ENCODE measurements at places on chromosomes 2 and 18. TPM values are rescaled to one million over a fixed set of nuclear protein-coding genes. Genes with fewer than 3 reads are reported as not detected.

LDLRAD4 gene
- polyA plus RNA-seq = 33.1 TPM

SULT1C3 gene
- polyA plus RNA-seq = not detected

HRH4 gene
- 0.29 TPM for polyA plus RNA-seq

KATNAL2 gene
- 6.3 TPM for polyA plus RNA-seq

ADAM23 gene
- 50.5 TPM for polyA plus RNA-seq

ARL6IP6 gene
- polyA plus RNA-seq = 39.9 TPM

LRRC30 gene
- polyA plus RNA-seq = not detected

TRAK2 gene
- polyA plus RNA-seq = 23.9 TPM

CPO gene
- 0.53 TPM for polyA plus RNA-seq

AFTPH gene
- 48.3 TPM for polyA plus RNA-seq

FAM110C gene
- 7.6 TPM for polyA plus RNA-seq

NPPC gene
- polyA plus RNA-seq = 33.2 TPM

GIGYF2 gene
- 38.9 TPM for polyA plus RNA-seq

POLR1A gene
- 22.4 TPM for polyA plus RNA-seq

DTNA gene
- polyA plus RNA-seq = 139 TPM

REG1B gene
- polyA plus RNA-seq = not detected

USP37 gene
- polyA plus RNA-seq = 8.7 TPM

PTPRN gene
- 88.1 TPM for polyA plus RNA-seq

ASB18 gene
- polyA plus RNA-seq = 0.06 TPM

ZNF516 gene
- 33.8 TPM for polyA plus RNA-seq

IL1A gene
- polyA plus RNA-seq = 0.59 TPM

HOXD3 gene
- polyA plus RNA-seq = 23.0 TPM

NEDD4L gene
- polyA plus RNA-seq = 51.7 TPM

KIF5C gene
- polyA plus RNA-seq = 197 TPM

SP5 gene
- 4.3 TPM for polyA plus RNA-seq

CFAP53 gene
- 3.1 TPM for polyA plus RNA-seq

TANK gene
- 40.5 TPM for polyA plus RNA-seq

CYS1 gene
- 4.0 TPM for polyA plus RNA-seq

GALNT14 gene
- 24.0 TPM for polyA plus RNA-seq

PAX8 gene
- 25.1 TPM for polyA plus RNA-seq

ERMN gene
- 35.1 TPM for polyA plus RNA-seq

DYNAP gene
- not detected for polyA plus RNA-seq

TLX2 gene
- polyA plus RNA-seq = 0.27 TPM

GPAT2 gene
- polyA plus RNA-seq = 3.4 TPM

FHOD3 gene
- 52.3 TPM for polyA plus RNA-seq

REG3G gene
- polyA plus RNA-seq = not detected
